ENCODE measurements at places on chromosomes 2 and 18.

GRCh38 chr2:164754157-164755093 is 87.2 kb downstream of the COBLL1 start:
- DNase-seq = no peak

DNA sequence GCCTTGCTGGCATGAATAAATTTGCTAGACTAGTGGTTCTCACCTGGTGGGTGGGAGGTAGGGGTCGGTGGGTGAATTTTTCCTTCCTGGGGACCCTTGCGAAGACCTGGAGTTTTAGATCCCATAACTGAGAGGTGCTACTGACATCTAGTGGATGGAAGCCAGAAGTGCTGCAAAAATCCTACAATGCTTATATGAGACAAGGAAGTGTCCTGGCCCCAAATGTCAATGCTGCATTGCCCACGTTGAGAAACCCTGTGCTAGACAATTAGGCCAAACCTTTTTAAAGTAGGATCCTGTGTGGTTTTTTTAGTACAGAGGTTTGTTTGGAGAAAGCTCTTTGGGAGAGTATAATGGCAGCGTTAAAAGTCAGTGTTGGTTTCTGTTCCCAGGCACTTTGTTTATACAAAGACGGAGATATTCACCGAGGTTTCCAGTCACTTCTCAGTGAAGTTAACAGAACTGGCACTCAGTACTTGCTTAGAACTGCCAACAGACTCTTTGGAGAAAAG is 9.6 kb downstream of the SERPINB8 start:
- no peak for DNase-seq

DNA sequence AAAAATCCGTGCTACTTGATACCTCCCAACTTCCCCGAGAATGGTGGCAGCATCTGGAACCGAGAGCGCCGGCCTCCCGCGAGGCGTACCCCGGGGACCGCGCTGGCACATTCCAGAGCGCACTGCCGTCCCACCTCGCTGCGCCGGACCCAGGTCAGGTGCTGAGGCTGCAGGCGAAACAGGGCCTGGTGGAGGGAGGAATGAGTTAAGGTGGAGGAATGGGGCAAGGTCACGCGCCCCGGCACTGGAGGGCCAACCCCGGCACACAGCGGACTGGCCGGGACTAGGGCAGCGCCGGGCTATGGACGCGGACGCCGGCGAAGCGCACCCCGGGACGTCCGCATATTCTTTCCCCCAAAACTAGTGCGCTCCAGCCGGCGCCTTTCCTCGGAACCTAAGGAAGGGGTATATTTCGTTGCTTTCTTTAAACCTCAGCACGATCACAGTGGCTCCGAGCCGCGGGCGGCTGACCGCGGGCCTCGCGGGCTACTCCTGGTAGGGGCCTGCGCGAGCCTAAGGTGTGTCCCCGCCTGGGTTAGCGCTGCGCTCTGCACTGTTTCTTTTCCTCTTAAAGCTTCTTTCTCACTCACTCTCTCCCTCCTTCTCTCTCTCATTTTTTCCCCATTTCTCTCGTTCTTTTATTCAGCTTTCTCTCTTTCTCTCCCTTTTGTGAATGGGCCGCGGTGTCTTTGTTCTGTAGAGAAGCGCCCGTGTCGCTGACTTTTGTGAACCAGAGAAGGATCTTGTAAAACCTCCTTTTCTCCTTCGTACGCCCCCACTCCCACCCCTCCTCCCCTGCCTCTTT is 2.1 kb upstream of the OTX1 start:
- DNase-seq = no peak

GRCh38 chr18:32661486-32662299 is 111.1 kb downstream of the KLHL14 start:
- no peak for DNase-seq

DNA sequence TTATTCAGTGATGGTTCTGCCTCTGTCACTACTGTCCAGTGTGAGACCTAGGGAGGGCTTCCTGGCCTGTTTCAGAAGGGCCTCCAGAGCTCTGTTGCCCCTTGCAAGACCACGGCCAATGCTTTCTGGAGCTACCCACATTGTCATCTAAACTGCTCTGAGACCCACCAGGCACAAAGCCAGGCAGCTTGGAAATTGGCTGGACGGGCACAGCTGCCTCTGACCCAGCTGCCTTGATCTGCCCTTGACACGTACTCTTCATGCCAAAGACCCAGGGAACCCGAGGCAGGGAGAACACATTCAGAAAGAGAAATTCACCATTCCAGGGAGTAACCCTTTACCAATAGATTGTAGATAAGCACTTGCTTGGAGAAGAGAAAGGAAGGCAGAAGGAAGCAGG is 183.7 kb upstream of the SIX2 start:
- DNase-seq = no peak

DNA sequence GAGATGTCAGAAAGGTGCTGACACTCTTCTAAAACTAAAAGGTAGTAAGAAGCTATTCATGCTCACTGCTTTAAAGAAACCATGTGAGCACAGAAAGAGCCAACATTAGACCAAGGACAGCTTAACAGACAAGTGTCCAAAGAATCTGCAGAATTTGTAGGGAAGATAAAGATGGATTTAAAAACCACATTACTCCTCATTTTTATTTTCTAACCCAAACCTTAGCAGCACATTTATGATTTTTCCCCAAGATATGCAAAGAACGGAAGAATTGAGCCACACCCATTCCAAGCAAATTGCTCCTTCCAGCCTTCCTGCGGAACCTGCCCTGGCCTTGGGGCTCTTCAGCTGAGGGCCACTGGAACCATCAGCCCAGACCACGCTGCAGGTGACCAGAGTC is 26.9 kb downstream of the MBP start:
- no peak for DNase-seq

DNA sequence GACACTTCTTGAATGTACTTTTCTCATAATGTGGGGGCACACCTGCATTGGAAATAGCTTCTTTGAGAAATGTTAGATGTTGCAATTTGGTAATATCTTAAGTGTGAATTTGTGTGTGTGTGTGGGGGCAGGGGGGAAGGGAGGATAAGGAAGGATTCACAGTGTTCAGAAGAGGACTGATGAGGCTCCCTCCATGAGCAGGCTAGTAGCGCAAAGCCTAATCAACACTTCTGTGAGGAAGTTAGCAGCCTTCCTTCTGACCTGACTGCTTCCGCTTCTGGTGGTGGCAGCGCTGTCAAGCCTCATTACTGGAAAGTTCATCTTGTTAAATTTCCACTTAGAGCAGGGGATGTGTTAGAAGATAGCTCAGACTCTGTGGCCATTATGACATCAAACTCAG is 295.4 kb upstream of the SPRED2 start:
- no peak for DNase-seq

- no peak for DNase-seq
Measured at GRCh38 chr2:86372641-86373502, 35.4 kb upstream of the REEP1 start.

GRCh38 chr18:79971211-79971952 is 6.9 kb downstream of the HSBP1L1 start:
- no peak for DNase-seq

DNA sequence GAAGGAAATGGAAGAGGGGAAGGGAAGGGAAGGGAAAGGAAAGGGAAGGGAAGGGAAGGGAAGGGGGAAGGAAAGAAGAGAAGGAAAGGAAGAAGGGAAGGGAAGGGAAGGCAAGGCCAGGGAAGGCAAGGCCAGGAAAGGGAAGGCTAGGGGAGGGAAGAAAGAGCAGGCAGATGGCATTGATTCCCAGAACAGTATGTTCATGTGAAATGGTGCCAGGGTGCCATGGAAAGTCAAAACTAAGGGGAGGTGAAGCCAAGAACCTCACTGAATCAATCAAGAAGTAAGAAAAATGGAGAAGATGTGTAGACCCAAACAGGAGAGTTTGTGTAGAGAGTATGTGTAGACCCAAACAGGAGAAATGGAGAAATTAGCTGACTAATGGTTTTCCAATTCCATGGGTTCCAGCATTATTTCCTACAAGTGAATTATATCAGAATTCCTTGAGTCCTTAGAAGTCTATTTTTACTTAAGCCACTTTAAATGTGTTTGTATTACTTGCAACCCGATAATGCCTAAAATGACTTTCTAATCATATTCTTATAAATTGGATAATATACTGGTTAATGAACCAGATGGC is 367.6 kb downstream of the TXNL1 start:
- no peak for DNase-seq

GRCh38 chr2:181578829-181579228 is 78.1 kb downstream of the CERKL start:
- DNase-seq = no peak

DNA sequence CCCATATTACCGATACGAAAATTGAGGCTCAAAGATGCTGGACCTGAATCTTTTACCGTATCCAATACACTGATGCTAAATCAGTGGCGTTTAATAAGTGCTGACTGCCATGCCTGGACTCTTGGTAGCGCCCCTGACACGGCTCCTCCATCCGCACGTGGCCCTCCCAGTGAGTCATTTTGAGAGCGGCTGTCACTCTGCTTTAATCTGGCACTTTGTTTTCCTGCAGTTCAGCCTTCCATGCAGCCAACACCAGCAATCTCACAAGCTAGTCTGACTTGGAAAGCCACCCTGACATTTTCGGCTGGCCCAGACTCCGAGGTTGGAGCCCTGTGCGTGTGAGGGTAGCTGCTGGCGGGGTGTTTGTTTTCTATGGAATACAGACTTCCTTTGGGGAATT is 155.1 kb upstream of the LMAN1 start:
- no peak for DNase-seq

DNA sequence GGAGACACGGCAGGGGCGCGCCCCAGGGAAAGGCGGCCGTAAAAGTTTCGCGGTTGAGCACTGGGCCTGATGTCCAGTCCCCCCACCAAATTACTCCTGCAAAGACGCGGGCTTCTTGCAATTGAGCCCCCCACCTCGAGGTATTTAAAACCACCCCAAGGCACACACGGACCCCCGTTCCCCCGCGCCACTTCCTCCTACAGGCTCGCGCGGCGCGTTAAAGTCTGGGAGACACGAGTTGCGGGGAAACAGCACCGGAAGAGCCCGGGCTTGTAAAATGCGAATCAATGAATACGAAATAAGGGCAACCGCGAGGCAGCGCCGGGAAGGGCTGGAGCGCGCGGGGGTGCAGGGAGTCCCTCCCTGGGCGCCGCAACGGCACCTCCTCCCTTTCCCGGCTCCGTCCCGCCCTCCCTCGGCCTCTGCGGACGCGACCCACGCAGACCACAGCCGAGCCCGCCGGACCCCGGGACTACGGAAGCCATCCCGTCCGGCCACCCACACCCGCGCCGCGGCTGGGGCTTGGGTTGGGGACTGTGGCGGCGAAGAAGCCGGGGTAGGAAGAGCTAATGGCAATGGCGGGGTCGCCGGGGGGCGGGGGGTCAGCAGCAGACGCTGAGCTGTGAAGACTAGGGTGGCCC is 918 bp upstream of the NETO1 start:
- no peak for DNase-seq

GRCh38 chr2:25276569-25277465 is 64.9 kb downstream of the DNMT3A start:
- peak; percentile 54 for DNase-seq

DNA sequence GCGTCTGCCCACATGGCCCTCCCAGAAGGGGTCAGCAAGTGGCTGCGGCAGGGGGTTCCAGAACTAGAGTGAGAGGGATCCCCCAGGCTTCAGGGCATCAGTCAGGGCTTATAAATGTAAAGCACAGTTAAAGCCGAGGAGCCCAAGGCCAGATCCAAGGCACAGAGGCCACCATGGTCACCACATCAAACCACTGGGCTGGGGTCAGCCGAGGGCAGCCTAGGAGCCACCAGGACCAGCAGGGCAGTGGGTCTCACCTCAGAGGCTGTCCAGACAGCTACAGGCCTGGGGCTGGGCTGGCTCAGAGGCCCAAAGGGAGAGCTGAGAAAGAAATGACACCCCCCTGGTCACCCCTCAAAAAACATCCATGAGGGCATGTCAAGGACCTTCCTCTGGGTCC is 188.5 kb downstream of the INHBB start:
- no peak for DNase-seq

DNA sequence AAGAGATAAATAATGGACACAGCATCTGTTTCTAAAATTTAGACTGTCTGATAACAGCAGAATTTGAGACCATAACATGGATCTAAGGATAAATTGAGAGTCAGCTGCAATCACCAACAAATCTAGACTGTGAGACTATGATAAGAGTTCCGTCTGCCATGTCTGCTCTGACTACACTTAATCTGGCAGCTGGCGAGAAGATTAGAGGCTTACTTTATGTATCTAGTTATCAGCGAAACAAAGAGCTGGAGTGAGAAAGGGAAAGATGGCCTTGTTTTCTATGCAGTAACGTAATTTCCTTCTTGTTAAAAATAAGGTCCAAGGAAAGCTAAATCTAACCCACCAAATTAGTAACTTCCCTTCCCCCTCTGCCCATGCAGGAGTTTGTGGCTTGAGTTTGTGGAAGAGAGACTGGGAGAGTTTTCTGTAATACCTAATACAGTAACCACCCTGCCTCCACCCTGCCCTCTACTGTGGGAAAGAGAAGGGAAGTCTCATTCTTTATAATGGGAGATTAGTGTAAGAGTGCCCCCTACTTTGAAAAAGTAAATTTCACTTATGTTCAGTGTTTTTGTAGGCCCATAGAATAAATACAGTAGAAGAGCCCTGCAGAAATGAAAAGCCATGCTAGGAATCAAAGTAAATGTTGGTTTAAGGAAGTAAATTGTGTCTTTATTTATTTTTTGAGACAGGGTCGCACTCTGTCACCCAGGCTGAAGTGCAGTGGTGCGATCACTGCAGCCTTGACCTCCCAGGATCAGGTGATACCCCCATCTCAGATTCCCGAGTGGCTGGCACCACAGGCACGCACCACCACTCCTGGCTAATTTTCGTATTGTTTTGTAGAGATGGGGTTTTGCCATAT is 27.5 kb downstream of the EML4 start:
- DNase-seq = no peak

- no peak for DNase-seq
Measured at GRCh38 chr2:41187376-41188122, 735.7 kb upstream of the SLC8A1 start.

- DNase-seq = no peak
Measured at GRCh38 chr2:189866296-189866695, 82.0 kb downstream of the PMS1 start.

DNA sequence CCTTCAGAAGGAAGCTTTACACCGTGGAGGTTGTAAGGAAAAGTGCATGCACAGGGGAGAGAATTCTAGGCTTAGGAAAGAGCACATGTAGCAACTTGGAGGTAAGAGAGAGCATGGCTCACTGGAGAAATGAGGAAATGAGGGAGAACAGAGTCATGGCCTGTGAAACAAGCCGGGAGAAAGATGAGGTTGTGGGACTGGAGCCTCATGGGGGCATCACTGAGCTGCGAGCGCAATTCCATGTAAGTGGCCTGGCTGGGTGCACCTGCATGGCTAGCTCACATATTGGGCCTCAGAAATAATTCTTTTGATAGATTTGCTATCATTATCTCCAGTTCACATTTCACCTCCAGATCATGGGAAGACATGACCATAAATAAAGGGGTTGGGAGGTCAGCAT is 785.5 kb upstream of the RAB6C start:
- no peak for DNase-seq

GRCh38 chr2:221262651-221263050 is 309.5 kb downstream of the EPHA4 start:
- no peak for DNase-seq

GRCh38 chr18:35969676-35970075 is 2.8 kb upstream of the RMP24 start:
- no peak for DNase-seq

- DNase-seq = no peak
Measured at GRCh38 chr2:172372436-172372835, 55.0 kb upstream of the ITGA6 start.

Data from stimulated activated CD8-positive, alpha-beta memory T cell treated with anti-CD3 and anti-CD28 coated beads, Interleukin-15, amount 100 ng/mL, for 24 hours (primary cell).